Naive thymus-derived CD8-positive, alpha-beta T cell (primary cell): ENCODE measurements at places on chromosomes 12 and 14.

DNA sequence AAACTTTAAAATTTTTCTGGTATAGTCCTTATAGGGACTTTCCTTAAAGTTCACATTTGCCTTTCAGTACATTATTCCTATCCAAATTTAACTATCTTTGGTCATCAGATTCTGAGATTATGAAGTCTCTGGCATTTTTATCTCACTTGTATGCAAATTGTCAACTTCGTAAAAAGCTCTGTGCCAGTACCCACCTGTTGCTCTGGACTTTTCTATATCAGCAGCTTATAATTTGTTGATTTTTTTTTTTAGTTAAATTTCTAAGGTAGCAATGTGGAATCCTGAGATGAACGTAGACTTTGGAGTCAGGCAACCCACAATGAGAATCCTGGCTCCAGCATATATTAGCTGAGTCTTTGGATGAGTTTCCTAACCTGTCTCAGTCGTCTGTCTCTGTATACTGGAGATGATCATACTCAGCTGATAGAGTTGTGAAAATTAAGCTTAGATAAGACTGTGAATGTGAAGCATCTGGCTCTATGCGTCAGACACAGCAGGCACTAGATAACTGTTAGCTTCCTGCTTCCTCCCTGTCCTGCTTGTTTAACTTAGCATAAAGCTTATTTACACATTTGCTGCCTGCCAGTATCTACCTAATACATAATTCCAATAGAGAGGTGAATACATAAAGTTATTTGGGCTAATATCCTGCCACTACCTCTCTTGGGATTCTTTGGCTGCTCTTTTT lies 59.8 kb downstream of the MARK3 start:
- no peaks in the 10 kb centered on the region for H3K27me3 ChIP-seq
- H3K4me1 ChIP-seq: peaks cover 59% of the 10 kb centered on the region
- DNase-seq: no peak
- no peak overlapping the region for H3K27ac ChIP-seq
- no peak overlapping the region for H3K4me3 ChIP-seq

DNA sequence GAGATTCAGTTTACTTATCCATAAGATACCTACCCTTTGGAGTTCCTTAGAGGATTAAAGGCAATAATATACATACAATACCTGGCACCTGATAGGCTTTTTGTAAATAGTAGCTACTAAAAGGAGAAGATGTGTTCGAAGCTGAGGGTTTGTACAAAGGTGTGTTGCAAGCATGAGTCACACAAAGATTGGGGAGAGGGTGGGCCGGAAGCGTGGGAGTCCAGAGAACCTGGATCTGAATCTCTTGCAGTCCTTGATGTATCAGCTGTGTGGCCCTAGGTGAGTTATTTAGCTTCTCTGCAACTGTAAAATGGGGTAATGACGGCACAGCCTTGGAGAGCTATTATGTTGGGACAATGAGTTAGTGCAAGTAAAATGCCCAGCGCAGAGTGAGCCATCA lies 61.6 kb upstream of the PSMC1 start:
- H3K27ac ChIP-seq: no peak overlapping the region
- H3K4me1 ChIP-seq: no peaks in the 10 kb centered on the region
- no peak overlapping the region for H3K4me3 ChIP-seq
- no peak for DNase-seq

DNA sequence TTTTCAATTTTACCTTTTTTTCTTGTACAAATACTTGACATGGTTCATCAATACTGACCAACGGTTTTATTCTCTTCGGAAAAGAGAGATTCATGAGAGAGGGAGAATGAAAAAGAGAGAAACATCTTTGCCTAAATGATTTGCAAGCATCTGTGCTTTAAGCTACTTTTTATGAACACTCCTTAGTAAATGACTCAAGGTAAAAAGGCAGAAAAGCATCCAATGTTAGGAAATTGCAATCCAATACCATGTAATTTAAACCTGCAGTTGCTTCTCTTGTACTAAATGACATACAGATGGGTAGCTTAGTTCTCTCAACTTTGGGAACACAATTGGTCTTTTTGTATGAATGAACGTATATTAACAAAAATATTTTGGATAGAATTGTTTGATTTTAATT lies 46.1 kb downstream of the MSRB3 start:
- no peak overlapping the region for H3K4me3 ChIP-seq
- no peak for DNase-seq
- no peaks in the 10 kb centered on the region for H3K4me1 ChIP-seq
- peaks cover 8% of the 10 kb centered on the region for H3K27me3 ChIP-seq
- no peaks in the 10 kb centered on the region for H3K36me3 ChIP-seq
- no peak overlapping the region for H3K27ac ChIP-seq

- no peak overlapping the region for H3K27ac ChIP-seq
- no peaks in the 10 kb centered on the region for H3K36me3 ChIP-seq
- no peak for DNase-seq
- no peak overlapping the region for H3K4me3 ChIP-seq
Measured at GRCh38 chr14:101726954-101727302, 34.6 kb upstream of the PPP2R5C start.

GRCh38 chr14:105258846-105259245 lies 10.5 kb downstream of the BTBD6 start:
- DNase-seq: no peak
- H3K4me3 ChIP-seq: no peak overlapping the region
- no peak overlapping the region for H3K27ac ChIP-seq
- H3K27me3 ChIP-seq: no peaks in the 10 kb centered on the region
- H3K4me1 ChIP-seq: peaks cover 5% of the 10 kb centered on the region

GRCh38 chr12:66823857-66824570 lies 145.1 kb upstream of the GRIP1 start:
- H3K36me3 ChIP-seq: no peaks in the 10 kb centered on the region
- peaks cover 7% of the 10 kb centered on the region for H3K4me1 ChIP-seq
- H3K4me3 ChIP-seq: no peak overlapping the region
- no peak overlapping the region for H3K27ac ChIP-seq
- H3K27me3 ChIP-seq: no peaks in the 10 kb centered on the region
